ENCODE measurements at places on chromosomes 13 and 19.

DNA sequence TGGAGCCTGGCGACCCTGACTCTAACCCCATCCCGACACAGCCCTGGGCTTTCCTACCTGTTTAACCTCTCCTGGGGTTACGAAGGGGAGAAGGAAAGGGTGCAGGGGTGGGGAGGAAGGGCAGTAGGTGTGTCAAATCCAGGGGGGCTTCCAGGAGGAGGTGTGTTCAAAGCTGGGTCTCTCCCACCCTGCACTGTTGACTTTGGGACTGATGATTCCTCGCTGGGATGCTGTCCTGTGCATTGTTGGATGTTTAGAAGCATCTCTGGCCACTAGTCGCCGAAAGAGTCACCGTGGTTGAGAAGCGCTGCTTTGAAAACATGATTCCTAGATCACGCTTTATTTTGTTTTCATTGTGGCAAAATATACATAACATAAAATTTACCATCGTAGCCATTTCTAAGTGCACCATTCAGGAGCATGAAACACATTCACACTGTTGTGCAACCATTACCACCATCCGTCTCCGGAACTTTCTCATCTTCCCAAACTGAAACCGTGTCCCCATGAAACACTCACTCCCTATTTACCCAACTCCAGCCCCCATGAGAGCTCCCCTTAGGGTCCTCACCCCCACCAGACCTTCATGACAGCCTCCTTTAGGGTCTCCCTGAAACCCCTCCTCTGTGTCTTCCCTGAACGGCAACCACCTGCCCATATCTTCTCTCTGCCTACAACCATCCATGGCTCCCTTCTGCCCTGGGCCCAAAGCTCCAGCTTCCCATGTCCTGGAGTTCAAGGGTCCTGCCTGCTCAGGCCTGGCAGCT, 4.4 kb upstream of the FCER2 start:
- DNase-seq: no peak

DNA sequence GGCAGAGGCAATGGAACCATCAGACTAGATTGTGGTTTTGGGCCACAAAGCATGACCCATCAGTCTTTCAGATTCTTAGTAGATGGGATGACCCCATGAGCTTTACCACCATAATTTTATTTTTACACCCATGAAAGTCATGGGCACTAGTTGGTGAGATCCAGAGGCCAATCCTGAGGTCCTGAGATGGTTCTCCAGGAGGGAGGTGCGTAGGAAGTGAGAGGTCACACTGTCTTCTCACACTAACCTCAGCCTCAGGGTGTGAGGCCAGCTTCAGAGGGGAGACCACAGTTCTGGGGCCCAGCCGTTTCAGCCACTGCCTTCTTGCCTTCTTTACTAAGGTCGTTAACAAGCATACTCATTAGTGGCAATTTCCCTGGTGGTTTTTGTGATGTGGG, 106.4 kb downstream of the AKAP11 start:
- DNase-seq: no peak

DNA sequence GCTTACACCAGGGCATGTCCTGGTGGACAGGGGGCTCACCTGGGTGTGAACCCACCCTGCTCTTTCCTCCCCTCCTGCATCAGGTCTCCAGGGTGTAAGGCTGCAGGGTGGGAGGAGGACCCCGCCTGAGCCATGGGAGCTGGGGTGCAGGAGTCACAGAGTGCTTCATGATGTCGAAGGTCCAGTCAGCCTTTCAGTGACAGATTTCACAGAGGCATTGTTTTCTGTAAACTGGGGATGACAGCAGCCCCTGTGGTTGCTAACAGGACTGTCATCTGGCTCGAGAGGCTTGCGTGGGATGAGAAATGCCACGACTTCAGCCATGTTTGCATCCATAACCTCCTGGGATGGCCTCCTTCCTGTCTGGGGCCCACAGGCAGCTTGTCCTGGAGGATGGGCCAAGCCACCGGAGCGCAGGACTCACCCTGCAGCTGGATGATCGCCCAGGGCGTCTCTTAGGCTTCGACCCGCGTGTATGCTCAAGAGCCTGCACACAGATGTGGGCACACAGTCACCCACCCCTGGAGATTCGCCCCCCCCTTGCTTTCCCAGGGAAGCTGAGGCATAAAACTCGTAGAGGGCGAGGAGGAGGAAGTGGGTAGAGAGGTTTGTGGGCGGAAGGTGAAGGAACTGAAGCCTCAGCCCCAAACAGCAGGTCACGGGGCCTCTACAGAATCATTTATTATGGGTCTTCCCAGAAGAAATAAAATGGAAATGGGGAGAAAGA, 4.9 kb downstream of the NANOS3 start:
- DNase-seq: peak; percentile 51

DNA sequence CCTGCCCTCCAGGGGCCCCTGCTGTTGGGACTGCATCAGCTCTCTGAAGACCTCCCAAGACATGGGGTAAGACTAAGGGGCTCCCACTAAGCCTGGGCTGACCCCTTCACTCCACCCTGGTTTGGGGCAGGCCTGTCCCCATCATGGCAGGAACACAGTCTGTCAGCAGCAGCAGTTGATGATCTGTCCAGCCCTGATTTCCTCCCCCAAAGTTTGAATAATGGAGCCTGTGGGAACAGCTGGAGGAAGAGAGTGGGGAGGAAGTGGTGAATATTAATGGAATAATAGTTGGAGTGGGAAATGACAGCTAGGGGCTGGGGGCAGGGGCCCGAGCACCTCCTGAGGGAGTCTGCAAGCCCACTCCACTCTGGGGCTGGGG, 1.3 kb upstream of the B3GNT8 start:
- no peak for DNase-seq

GRCh38 chr13:49855930-49856329, 63.4 kb upstream of the KPNA3 start:
- DNase-seq: no peak

GRCh38 chr13:71358218-71358617, 508.8 kb downstream of the DACH1 start:
- DNase-seq: no peak

- DNase-seq: no peak
These were observed 796.7 kb upstream of the ARGLU1 start for GRCh38 chr13:107364658-107365057.
